GM23248 (cell line): ENCODE measurements at places on chromosomes 7 and 10.
A peak's percentile ranks its signal among the peaks of the same experiment; 100 is the strongest.

GRCh38 chr10:33082373-33082895 lies 124.4 kb upstream of the ITGB1 start:
- no peaks in the 10 kb centered on the region for H3K4me1 ChIP-seq
- no peak overlapping the region for H3K27ac ChIP-seq
- no peak overlapping the region for H3K4me3 ChIP-seq

- no peak overlapping the region for H3K27ac ChIP-seq
- H3K4me3 ChIP-seq = no peak overlapping the region
- no peaks in the 10 kb centered on the region for H3K27me3 ChIP-seq
- DNase-seq = no peak
Measured at GRCh38 chr7:147161405-147161804, 1044.8 kb downstream of the CNTNAP2 start.

- H3K4me3 ChIP-seq = peak overlapping the region; percentile 37
- no peaks in the 10 kb centered on the region for H3K36me3 ChIP-seq
- peak overlapping the region; percentile 89 for H3K27ac ChIP-seq
- H3K4me1 ChIP-seq = peaks cover 42% of the 10 kb centered on the region
Measured at GRCh38 chr7:47941136-47941844, 7.0 kb downstream of the PKD1L1 start.

GRCh38 chr7:105163718-105164117 lies 149.7 kb downstream of the KMT2E start:
- H3K4me3 ChIP-seq = no peak overlapping the region
- peaks cover 27% of the 10 kb centered on the region for H3K36me3 ChIP-seq
- no peak for DNase-seq
- no peaks in the 10 kb centered on the region for H3K4me1 ChIP-seq

DNA sequence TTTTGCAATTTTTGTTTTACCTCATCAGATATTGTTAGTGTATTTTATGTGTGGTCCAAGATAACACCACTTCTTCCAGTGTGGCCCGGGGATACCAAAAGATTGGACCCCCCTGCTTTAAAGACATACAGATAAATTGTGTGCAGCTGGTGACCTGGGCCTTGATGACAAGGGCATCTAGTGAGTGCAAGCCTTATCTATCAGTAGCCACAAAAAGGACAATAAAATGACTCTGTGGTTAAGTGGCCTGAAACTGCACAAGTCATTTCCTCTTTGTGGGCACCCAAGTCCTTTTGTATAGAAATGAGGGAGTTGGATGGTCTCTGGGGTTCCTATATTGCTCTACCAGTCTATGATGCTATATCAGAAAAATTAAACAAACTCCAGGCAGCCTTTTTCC lies 98.1 kb downstream of the PARD3 start:
- H3K4me1 ChIP-seq = peaks cover 22% of the 10 kb centered on the region
- no peaks in the 10 kb centered on the region for H3K36me3 ChIP-seq
- H3K27ac ChIP-seq = no peak overlapping the region
- H3K4me3 ChIP-seq = no peak overlapping the region
- H3K27me3 ChIP-seq = no peaks in the 10 kb centered on the region

DNA sequence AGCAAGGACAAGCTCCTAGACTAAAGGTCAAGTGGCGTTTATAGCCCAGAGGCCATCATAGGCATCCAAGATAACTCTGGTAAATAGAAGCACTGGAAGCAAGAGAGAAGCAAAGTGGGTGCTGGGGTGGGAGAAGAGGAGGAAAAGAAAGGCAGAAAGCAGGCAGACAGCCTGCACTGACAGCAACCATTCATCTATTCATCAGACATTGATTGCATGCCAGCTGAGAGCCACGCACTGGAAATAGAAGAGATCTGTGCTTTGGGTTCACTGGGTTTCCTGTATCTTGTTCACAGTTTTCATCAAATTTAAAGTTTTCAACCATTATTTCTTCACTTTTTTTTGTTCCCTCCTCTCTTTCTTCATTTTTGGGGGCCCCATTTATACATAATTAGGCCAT lies 4.7 kb upstream of the SLIT1 start:
- peaks cover 6% of the 10 kb centered on the region for H3K27me3 ChIP-seq
- no peaks in the 10 kb centered on the region for H3K4me1 ChIP-seq
- no peaks in the 10 kb centered on the region for H3K36me3 ChIP-seq
- H3K4me3 ChIP-seq = no peak overlapping the region

GRCh38 chr7:49773218-49773935 lies at the start of gene VWC2:
VWC2 (plus strand) TSS chr7:49773638; CDS start chr7:49775436, 1,798 bp downstream.
- H3K27me3 ChIP-seq = peaks cover 40% of the 10 kb centered on the region
- H3K4me3 ChIP-seq = no peak within 1 kb of the TSS
- no peaks in the 10 kb centered on the region for H3K4me1 ChIP-seq
- DNase-seq = peak; percentile 6

- no peak overlapping the region for H3K4me3 ChIP-seq
- peaks cover 22% of the 10 kb centered on the region for H3K4me1 ChIP-seq
- H3K36me3 ChIP-seq = no peaks in the 10 kb centered on the region
- H3K27ac ChIP-seq = no peak overlapping the region
- no peaks in the 10 kb centered on the region for H3K27me3 ChIP-seq
Measured at GRCh38 chr10:59098831-59099452, 77.5 kb upstream of the PHYHIPL start.

GRCh38 chr7:112511451-112512202 lies 30.8 kb downstream of the LSMEM1 start:
- H3K27me3 ChIP-seq = no peaks in the 10 kb centered on the region
- DNase-seq = no peak
- no peak overlapping the region for H3K27ac ChIP-seq
- peaks cover 19% of the 10 kb centered on the region for H3K4me1 ChIP-seq
- H3K4me3 ChIP-seq = no peak overlapping the region

DNA sequence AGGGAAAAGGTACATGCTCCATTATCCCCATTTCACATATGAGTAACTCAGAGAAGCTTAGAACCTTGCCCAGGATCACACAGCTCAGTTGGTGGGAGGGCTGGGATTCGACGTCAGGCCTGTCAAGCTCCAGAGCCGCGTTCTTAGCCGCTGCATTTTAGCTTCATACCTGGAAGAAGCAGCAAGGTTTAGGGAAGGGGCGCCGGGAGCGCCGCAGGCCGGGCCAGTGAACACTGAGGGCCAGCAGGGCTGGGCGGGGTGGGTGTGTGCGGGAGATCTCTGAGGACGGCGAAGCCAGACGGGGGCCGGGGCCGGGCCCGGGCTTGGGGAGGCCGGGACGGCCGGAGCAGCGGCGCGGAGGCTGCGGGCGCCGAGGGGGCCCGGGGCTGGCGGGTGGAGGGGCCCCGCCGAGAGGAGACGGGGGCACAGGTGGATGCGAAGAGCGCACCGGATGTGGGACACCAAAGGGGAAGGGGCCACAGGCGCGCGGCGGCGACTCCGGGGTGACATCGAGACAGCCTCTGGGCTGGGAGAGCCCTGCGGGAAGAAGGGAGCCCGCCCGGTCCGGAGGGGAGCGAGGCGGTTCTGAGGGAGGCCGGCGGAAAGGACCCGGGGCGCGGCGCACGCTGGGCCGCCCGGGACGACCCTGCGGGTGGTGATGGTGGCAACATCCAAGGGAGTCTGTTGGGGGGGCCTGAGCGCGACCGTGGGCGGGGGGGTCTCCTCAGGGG lies 498 bp downstream of the NDST2 start:
- peak overlapping the region; percentile 82 for H3K4me3 ChIP-seq
- DNase-seq = peak; percentile 60
- H3K27ac ChIP-seq = peak overlapping the region; percentile 69
- H3K4me1 ChIP-seq = peaks cover 19% of the 10 kb centered on the region

DNA sequence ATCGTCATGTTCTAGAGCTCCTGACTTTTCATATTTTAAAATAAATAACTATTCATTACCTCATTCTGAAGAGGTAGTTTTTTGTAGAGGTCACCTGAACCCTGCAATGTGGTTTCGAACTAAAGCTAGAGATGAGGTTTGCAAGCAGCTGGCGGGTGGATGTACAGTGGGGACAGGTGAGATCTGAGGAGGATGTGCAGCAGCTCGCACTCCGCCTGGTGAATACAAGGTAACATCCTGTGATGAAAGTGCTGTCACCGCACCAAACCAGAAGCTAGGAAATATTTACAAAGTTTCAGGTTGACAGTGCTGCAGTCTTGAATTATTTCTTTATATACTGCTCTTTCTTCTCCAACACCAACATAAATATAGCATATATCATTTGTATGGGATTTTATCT lies 26.5 kb downstream of the NDUFB2 start:
- peaks cover 6% of the 10 kb centered on the region for H3K4me1 ChIP-seq
- H3K36me3 ChIP-seq = no peaks in the 10 kb centered on the region
- no peak overlapping the region for H3K27ac ChIP-seq
- H3K27me3 ChIP-seq = no peaks in the 10 kb centered on the region
- no peak overlapping the region for H3K4me3 ChIP-seq

GRCh38 chr7:151062399-151063211 lies 3.2 kb downstream of the SLC4A2 start:
- H3K27me3 ChIP-seq = no peaks in the 10 kb centered on the region
- H3K36me3 ChIP-seq = peaks cover 2% of the 10 kb centered on the region; the same call in 1 of the 2 replicates
- peak overlapping the region; percentile 94 for H3K27ac ChIP-seq
- peak; percentile 92 for DNase-seq
- peak overlapping the region; percentile 56 for H3K4me3 ChIP-seq
- peaks cover 36% of the 10 kb centered on the region for H3K4me1 ChIP-seq

DNA sequence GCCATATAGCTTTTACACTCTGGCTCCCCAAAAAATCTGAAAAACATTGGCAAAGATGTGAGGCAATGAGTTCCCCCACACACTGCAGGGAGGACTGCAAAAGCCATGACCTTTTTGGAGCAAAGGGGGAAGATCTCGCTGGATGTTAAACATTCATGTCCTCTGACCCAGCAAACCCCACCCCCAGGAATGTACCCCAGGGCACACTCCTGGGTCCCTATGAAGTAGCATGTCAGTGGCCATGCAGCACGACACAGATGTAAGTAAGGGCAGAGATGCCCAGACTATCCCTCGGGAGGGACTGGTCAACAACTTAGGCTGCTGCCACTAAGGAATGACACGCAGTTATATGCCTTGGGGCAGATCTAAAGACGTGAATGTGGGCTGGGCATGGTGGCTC lies 100.6 kb downstream of the DLG5 start:
- H3K4me1 ChIP-seq = no peaks in the 10 kb centered on the region
- no peak for DNase-seq

GRCh38 chr7:37769291-37769690 lies 79.1 kb upstream of the NME8 start:
- H3K27ac ChIP-seq = no peak overlapping the region
- H3K27me3 ChIP-seq = no peaks in the 10 kb centered on the region
- no peak for DNase-seq
- no peaks in the 10 kb centered on the region for H3K4me1 ChIP-seq
- H3K4me3 ChIP-seq = no peak overlapping the region

DNA sequence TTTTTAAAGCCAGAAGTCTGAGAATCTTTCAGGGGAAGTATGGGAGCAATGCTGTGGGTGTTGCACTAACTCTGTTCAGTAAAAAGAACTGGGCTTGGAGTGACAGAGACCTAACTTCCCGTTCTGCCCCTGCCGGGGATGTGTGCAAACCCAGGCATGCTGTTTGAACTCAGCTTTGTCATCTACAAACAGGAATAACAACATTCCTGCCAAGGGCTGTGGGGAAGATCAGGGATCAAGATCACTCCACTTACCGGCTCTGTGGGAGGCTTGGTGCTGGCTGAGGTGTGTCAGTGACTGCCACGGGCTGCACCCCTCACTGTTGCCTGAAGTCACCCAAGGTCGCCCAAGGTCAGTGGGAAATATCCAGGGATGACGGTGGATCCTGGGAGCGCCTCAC lies 23.1 kb upstream of the DRGX start:
- DNase-seq = no peak
- H3K27me3 ChIP-seq = peaks cover 30% of the 10 kb centered on the region
- H3K27ac ChIP-seq = no peak overlapping the region

- H3K36me3 ChIP-seq = no peaks in the 10 kb centered on the region
- DNase-seq = no peak
- H3K27ac ChIP-seq = no peak overlapping the region
- H3K27me3 ChIP-seq = no peaks in the 10 kb centered on the region
- H3K4me3 ChIP-seq = no peak overlapping the region
Measured at GRCh38 chr7:105940109-105940508, 23.0 kb upstream of the CDHR3 start.

- H3K36me3 ChIP-seq = no peaks in the 10 kb centered on the region
- H3K27me3 ChIP-seq = no peaks in the 10 kb centered on the region
- H3K27ac ChIP-seq = no peak overlapping the region
- H3K4me1 ChIP-seq = peaks cover 24% of the 10 kb centered on the region
- no peak for DNase-seq
Measured at GRCh38 chr7:132743974-132744373, 167.7 kb upstream of the PLXNA4 start.

DNA sequence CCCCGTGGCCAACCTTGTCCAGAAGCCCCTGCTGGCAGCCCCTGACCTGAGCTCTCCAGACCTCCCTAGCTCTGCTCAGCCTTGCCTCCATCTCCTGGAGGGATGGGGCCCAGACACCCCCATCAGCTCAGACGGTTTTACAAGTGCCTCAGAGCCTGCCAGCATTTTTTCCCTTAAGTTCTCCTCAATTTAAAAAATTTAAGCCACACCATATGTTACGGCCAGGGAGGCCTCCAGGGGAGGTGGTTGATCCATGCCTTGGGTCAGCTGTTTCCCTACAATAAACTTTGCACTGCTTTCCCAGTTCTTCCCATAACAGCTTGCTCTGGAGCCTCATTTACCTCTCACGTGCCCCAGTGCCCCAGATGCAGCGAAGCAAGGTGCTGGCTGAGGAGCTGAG lies 143.5 kb downstream of the RGS10 start:
- H3K4me1 ChIP-seq = peaks cover 14% of the 10 kb centered on the region
- H3K36me3 ChIP-seq = no peaks in the 10 kb centered on the region
- DNase-seq = no peak
- H3K4me3 ChIP-seq = no peak overlapping the region
- H3K27me3 ChIP-seq = no peaks in the 10 kb centered on the region

- H3K4me3 ChIP-seq = no peak overlapping the region
- DNase-seq = no peak
- H3K27ac ChIP-seq = no peak overlapping the region
- no peaks in the 10 kb centered on the region for H3K36me3 ChIP-seq
Measured at GRCh38 chr10:23606456-23606855, 167.6 kb downstream of the OTUD1 start.

GRCh38 chr7:3980300-3980643 lies 679.2 kb downstream of the SDK1 start:
- no peak for DNase-seq
- no peaks in the 10 kb centered on the region for H3K36me3 ChIP-seq
- no peaks in the 10 kb centered on the region for H3K4me1 ChIP-seq
- H3K27me3 ChIP-seq = no peaks in the 10 kb centered on the region

DNA sequence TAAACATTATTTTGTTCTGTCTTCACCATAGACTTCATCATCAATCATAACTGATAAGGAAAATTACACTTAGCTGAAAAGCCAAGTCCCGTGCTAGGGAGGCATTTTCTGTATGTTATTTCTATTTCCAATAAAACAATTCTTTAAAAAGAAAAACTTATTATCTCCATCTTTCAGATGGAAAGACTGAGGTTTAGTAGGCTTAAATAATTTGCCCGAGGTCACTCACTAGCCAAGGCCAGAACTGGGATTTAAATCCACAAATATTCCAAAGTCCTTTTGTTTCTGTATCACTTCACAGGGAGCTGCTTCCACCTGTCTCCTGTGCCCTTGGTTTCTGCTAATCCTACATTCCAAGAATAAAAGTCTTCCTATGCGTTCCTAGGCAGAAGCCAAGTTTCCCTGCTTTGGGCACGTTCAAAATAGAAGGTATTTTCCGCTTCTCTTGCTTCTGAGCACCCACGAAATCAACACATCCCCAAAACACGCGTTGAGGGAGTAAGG lies 732 bp downstream of the CPVL start:
- no peak for DNase-seq
- H3K27me3 ChIP-seq = peaks cover 65% of the 10 kb centered on the region
- no peak overlapping the region for H3K27ac ChIP-seq
- H3K4me3 ChIP-seq = no peak overlapping the region
